ENCODE measurements at places on chromosomes 13 and 19.

DNA sequence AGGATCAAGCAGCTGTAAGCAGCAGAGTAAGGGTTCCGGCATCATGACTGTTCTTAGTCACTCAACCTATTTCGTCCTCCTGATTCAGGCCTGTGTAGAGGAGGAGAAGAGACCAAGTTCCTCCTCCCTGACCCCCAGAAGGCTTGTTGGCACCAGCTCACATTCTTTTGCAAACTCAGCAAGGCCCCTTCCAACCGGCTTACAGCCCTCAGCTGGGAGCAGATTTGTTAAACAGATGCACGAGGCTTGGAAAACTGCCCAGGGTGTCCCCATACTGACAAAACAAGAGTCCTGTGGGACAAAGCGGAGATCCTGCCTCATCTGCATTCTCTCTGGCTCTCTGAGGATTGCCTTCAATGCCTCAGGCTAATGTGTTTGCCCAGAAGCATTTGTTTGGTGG, 113.2 kb upstream of the SOX21 start:
- no peak for DNase-seq

DNA sequence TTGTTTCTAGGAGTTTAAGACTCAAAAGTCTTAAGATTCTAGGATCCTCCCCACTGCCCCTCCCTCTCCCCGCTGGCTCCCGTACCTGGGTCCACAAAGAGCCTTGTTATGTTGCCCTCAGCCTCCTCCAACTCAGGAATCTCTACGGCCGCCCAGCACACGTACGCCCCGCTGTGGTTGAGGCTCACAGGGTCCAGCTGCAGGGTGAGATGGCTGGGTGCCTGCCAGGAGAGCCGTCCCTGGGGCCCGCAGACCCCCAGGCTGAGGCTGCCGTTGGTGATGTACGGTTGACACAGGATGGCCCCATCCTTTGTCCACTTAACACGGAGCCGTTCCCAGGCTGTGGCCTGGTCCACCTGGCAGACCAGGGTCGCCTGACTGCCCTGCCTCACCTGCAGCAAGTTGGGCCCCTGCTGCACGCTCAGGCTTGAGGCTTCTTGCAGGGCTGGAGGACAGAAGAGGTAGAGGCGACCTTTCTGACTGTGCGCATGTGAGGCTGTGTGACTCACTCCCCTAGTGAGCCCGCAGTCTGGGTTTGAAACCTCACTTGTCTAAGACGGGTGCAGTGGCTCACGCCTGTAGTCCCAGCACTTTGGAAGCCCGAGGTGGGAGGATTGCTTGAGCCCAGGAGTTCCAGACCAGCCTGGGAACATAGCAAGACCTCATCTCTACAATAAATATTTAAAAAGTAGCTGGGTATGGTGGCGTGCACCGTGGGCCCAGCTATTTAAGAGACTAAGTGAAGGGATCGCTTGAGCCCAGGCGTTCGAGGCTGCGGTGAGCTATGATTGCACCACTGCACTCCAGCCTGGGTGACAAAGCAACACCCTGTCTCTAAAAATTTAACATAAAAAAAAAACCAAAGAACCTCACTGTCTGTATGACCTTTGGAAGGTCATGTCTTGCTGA, 4.0 kb downstream of the TMIGD2 start:
- peak; percentile 30 for DNase-seq

DNA sequence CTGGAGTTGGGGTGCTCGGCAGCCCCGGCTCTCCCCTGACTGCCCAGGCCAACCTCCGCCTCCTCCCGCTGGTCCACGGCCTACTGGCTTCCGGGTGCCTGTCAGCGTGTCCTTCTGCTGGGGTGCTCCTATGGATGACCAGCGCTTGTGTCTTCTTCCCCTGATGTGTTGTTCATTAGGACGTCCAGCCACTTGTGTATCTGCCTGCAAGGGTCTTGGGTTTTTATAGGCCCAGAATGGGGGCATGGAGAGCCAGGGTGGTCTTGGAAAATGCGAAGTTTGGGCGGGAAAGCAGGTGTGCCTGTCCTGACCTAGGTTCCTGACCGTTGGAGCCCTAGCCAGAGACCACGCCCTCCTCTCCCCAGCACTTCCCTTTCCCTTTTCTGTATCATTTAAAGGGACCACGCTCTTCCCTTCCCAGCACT, 139.8 kb downstream of the SLITRK5 start:
- DNase-seq = no peak

DNA sequence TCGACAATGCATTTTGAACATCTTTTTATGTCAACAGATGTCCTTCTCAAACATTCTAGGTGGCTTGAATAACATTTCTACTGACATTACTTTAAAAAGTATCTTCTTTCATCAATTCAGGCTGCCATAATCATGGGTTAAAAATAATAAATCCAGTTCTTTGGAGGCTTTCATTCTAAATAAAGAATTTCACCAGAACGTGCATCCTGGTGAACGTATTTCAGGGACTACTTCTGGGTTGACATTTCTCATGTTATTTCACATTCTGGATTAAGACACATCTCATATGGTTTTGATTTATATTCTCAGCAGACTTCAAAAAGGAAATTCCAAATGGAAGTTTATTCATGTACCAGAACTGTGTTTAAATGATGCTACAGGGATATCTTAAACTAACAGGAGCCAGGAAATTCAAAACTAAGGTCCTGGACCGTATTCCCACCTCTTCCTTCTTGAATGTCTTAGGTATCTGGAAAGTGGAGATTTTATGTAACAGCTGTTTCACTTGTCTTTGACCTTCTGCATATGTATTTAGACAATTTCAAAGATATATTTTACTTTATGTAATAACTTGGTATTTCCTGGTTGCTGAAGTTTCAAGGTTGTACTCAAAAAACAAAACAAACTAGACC, 107.2 kb downstream of the STARD13 start:
- no peak for DNase-seq

DNA sequence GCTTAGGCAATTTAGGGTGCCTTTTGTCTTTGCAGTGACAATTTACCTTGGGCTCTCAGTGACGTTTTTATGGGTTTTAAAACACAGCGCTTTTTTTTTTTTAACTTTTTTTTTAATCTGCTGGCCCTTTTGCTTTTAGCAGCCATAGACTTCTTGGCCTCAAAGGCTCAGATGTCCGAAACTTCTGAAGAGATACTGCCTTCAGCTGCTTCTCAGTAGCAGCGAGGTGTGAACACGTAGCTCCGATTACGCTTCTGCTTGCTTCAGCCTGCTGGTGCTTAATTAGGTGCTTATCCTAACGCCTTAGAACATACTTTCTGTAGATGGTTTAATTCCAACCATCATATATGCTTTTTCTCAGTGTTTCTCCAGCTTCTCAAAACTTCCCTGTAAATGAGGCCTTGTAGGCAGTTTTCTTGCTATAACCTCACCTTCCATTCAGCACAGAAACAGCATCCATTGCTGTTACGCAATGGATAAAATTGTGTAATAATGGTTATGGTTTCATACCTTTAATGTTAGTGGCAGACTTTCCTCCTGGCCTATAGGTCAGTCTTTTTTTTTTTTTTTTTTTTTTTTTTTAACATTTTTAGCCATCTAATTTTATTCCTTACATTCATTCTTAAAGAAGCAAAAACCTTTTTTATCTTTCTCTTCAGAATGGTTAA, 723.9 kb downstream of the GPC5 start:
- no peak for DNase-seq

GRCh38 chr13:28640861-28641599, 17.9 kb upstream of the POMP start:
- no peak for DNase-seq

DNA sequence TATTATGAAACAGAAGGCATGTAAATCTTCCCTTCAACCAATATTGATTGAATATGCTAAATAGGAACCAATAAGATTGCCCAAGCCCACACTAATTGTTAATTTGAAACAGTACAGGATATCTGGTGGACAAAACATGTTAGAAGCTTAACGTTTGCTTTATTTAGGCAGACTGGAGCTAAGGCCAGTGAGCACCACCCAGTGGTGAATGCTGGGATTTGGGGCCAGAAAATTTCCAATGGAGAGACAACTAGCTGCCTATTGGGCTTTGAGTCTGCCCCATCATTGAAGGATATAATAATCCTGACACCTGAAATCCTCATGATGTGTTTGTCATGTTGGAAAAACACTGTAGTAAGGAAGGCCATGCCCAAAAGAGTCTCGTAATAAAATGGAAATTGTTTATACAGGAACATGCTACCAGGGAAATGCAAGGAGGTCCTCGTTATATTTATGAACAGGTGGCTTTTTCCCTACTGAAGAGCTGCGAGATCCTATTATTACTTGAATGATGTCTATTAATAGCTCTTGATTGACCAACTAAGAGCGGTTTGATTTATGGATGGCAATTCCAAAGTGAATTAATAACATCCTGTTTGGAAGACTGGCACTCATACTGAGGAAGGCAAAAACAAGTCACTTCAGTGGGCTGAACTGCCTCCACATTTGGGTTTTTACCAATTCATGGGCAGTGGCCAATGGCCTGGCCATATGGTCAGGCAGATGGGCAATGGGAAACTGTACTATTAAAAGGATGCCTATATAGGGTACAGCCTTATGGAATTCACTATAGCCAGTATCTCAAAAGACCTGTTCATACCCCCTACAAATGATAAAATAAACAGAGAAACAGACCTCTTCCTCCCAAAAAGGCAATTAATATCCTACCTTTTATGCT, 8.7 kb downstream of the SIGLECL1 start:
- peak; percentile 77 for DNase-seq

- peak; percentile 78 for DNase-seq
Observed at GRCh38 chr13:97261254-97262005, 39.3 kb downstream of the MBNL2 start.

DNA sequence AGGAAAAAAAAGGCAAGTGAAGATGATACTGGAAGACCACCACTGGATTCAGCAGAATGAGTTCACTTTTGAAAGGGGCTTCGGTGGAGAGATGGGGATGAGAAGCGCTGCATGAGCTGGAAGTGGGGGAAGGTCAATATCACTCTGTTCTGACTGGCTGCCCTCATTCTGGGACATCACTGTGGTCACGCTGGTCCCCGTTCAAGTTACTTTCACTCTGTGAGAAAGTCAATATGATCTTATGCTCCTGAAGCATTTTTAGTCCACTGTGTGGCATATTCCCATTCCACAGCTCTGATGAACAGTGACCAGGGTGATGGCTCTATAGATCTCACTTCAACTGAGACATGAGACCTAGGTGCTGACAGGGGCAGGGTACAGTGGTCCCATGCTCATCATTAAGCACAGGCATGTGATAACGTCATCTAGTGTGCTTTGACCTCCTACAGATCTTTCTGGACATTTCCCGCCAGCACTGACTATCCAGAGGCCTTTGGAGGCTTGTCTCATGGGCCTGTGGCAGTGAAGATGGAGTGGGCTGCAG, 40.2 kb upstream of the GPR183 start:
- DNase-seq = no peak

- DNase-seq = no peak
Observed at GRCh38 chr19:4618019-4618418, 21.3 kb upstream of the TNFAIP8L1 start.

DNA sequence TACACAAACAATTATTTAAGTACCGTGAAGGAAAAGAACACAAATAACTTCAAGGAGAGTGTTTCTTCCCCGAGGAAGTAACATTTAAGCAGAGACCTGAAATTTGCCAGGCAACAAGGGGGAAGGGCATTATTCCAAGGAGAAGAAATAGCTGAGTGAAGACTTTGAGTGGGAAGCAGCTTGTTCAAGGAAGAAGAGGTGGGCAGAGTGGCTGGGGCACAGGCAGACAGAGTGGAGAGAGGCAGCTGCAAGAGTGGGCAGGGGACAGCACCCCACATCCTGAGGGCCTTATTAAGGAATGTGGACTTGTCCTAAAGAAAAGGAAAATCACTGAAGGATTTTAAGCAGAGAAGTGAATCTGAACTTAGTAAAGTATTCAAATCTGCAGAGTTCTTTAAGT, 4.7 kb upstream of the DCLK1 start:
- no peak for DNase-seq
